Stimulated activated CD8-positive, alpha-beta memory T cell treated with anti-CD3 and anti-CD28 coated beads, Interleukin-4, amount 100 ng/mL, for 24 hours (primary cell): ENCODE measurements at places on chromosomes 1 and 21.

DNA sequence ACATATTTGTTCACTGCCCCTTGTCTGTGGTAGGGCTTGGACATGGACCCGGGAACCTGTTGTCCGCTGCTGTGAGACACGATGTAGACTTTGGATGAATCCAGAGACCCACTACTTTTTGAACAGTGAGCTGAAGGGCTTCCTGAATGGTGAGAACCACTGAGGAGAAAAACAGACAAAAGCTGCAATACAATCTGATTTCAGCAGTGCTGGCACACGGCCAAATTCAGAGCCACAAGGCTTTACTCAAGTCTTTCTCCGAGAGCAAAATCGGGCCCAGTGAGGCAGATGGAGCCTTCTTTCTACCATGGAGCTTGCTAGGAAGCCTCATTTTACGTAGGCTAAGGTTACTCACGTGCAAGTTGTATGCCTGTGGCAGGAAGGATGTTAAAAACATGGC is 197.6 kb downstream of the SIPA1L2 start:
- no peak for DNase-seq

GRCh38 chr1:40299366-40300248 is 17.5 kb downstream of the COL9A2 start:
- DNase-seq, result no peak

GRCh38 chr1:245411245-245412036 is 256.7 kb downstream of the KIF26B start:
- DNase-seq, result no peak

DNA sequence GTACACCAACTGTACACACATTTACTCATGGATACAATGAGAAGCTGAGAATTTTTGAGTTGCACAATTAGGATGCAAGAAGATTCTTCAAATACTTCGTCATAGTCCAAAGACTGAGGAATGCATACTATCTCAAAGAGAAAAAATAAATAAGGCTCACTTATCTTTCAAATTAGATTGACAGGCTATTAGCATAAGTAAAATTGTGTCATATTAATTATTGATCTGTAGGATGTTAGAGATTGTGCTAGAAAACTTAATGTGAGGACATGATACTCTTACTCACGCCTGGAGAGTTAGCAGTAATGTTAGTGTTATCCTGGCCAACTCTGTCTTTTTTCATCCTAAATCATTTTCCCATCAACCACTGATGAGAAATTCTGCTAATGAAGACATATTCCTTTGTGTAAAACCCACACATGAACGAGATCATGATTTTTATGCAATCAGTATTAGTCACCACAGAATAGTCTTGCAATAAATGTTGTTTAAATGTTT is 659.0 kb downstream of the LTN1 start:
- no peak for DNase-seq
